Progenitor cell of endocrine pancreas (in vitro differentiated cells): ENCODE measurements at places on chromosomes 11 and 22.

GRCh38 chr22:41825376-41825775 is 7.5 kb upstream of the SREBF2 start:
- no peaks in the 10 kb centered on the region for H3K27me3 ChIP-seq
- peaks cover 1% of the 10 kb centered on the region for H3K36me3 ChIP-seq
- no peak overlapping the region for H3K27ac ChIP-seq

GRCh38 chr11:105734426-105734825 is 124.6 kb downstream of the GRIA4 start:
- DNase-seq, result no peak
- no peak overlapping the region for H3K4me3 ChIP-seq
- H3K27ac ChIP-seq, result no peak overlapping the region
- no peaks in the 10 kb centered on the region for H3K27me3 ChIP-seq
- H3K4me1 ChIP-seq, result no peaks in the 10 kb centered on the region

DNA sequence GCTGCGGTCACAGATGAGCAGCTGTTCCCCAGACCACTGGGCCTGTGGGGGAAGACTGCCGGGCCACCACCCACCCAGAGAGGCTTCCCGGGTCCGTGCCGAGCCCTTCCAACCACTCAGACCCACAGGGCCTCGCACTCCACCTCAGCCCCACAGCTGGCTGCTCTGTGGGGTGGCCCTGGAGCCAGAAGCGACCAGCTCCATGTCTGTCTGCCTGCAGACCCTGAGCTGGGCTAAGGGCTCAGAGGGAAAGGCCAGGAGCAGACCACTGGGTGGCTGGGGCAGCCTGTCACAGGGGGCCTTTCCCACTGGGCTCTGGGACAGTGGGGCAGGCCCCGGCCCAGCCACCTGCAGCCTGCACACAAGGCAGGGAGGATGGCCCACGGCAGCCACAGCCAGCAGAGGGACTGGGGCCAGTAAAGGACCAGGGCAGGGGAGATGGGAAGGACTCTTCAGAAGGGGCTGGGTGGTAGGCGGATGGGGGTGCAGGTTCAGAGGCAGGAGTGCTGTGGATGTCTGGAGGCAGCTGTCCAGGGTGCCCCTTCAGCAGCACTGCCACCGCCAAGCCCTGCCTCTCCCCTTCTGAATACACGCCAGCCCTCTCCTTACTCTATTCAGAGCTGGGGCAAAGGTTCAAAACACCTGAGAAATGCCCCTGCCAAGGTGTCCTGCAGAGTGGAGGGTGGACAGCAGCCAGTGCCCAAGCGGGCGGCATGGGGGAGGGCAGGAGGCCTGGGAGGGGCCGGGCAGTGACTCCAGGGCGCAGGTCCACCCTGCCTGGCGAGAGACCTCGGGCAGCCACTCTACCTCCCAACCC is 32.2 kb downstream of the GNB1L start:
- no peak overlapping the region for H3K4me3 ChIP-seq
- peaks cover 2% of the 10 kb centered on the region for H3K36me3 ChIP-seq
- no peak overlapping the region for H3K27ac ChIP-seq
- H3K4me1 ChIP-seq, result no peaks in the 10 kb centered on the region

GRCh38 chr11:131776211-131776610 is 405.8 kb downstream of the NTM start:
- no peak overlapping the region for H3K4me3 ChIP-seq
- H3K4me1 ChIP-seq, result no peaks in the 10 kb centered on the region
- no peak overlapping the region for H3K27ac ChIP-seq
- peaks cover 26% of the 10 kb centered on the region for H3K27me3 ChIP-seq
- no peak for DNase-seq
- no peaks in the 10 kb centered on the region for H3K36me3 ChIP-seq

- no peak overlapping the region for H3K27ac ChIP-seq
- peaks cover 11% of the 10 kb centered on the region for H3K27me3 ChIP-seq
- no peak overlapping the region for H3K4me3 ChIP-seq
- no peaks in the 10 kb centered on the region for H3K36me3 ChIP-seq
These were observed 399.3 kb downstream of the CADM1 start for GRCh38 chr11:115104851-115105453.

DNA sequence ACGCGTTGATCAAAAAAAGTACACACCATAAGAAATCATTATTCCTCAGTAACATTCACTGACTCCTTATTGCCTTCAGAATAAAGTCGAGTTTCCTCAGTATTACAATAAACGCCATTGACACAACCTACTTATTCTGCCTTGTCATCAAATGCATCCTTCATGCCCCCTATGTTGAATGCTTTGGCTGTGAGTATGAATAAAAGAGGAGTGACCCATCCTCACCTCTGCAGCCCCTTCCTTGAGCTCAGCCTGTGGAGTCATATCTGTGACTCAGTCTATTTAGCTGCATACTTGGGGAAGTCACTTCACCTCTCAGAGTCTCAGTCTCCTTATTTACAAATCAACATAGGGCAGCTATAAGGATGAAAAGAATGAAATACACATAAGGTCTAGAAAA is 65.1 kb downstream of the USP35 start:
- H3K36me3 ChIP-seq, result peaks cover 6% of the 10 kb centered on the region
- H3K27ac ChIP-seq, result no peak overlapping the region
- H3K27me3 ChIP-seq, result no peaks in the 10 kb centered on the region
- H3K4me3 ChIP-seq, result no peak overlapping the region
- DNase-seq, result no peak
- peaks cover 8% of the 10 kb centered on the region for H3K4me1 ChIP-seq
